Fibroblast of skin of abdomen (primary cell): ENCODE measurements at places on chromosomes 7 and 10.

GRCh38 chr10:1873661-1874315 lies 136.5 kb upstream of the ADARB2 start:
- no peak for DNase-seq

GRCh38 chr10:88932539-88933256 lies 19.9 kb downstream of the ACTA2 start:
- peak; percentile 83 for DNase-seq

DNA sequence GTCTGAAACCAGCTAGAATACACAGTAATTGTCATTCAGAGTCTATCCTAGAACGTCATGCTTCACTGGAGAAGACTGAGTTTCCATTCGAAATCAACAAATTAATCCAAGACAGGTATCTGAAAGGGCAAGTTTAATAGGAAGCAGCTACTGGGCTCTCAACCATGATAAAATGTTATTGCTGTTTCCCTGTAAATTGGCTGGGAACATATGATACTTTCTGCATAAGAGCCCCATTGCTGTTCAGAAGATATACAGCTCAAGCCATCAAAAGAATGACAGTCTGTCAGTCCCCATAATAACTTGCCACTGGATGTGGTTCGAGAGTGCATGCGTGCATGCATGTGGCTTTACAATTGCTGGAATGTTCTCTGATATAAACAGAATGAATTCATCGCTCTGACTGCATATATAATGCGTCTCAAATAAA lies 129.0 kb downstream of the HIBADH start:
- no peak for DNase-seq

DNA sequence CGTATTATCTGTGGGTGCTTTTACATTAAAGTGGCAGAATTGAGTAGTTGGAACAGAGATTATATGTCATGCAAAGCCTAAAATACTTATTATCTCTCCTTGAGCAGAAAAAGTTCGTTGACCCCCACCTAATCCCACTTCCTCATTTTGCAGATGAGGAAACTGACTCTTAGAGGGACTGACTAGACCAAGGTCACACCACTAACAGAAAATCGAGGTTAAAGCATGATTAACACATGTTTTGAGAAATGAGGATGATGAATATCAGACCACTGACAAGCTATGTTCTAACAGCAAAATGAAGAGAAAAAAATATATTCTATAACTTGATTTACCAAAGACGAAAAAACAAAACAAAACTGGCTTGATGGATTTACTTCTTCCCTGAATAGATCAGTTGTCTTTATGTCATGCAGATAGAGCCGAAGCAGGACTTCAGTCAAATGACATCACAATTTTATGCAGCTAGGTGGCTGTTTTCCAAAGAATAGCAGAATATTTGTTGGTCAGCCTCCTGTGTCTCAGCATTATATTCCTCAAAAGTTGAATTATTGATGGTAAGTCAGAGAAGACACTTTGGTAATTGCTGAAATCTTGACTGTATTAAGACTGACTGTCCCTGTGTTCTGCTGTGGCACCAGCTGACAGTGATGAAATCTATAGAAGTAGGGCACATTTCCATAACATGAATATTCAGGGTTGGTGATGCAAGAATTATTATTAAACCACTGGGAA lies 24.2 kb upstream of the SMIM30 start:
- DNase-seq, result no peak
